ENCODE measurements at places on chromosomes 3 and 15. TPM values are rescaled to one million over a fixed set of nuclear protein-coding genes. Genes with fewer than 3 reads are reported as not detected.

DNA sequence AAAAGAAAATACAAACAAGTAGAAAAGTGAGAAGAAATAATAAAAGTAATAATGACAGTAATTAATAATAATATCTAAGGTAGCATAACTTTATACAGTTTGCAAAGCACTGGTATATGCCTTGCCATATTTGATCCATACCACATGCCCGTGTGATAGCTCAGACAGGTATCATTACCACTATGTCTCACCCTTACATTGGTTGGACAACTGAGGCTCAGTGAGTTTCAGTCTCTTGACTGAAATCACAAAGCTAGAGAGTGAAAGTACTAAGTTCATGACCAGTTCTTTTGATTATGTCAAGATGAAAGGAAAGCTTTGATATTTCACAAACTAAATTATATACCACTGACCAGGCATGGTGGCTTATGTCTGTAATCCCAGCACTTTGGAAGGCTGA lies 408.9 kb downstream of the GAP43 start:
- peaks cover 12% of the 10 kb centered on the region for H3K4me1 ChIP-seq
- H3K27me3 ChIP-seq, result no peaks in the 10 kb centered on the region
- DNase-seq, result no peak
- no peaks in the 10 kb centered on the region for H3K36me3 ChIP-seq
- no peak overlapping the region for H3K4me3 ChIP-seq

DUOX2 gene
- total RNA-seq, result not detected

PTPRG gene
- total RNA-seq, result 45.5 TPM

GRCh38 chr3:66748175-66748876 lies 247.5 kb upstream of the LRIG1 start:
- no peak for DNase-seq
- no peaks in the 10 kb centered on the region for H3K27me3 ChIP-seq
- no peaks in the 10 kb centered on the region for H3K36me3 ChIP-seq
